Glutamatergic neuron (in vitro differentiated cells): ENCODE measurements at places on chromosomes 1 and 21.

DNA sequence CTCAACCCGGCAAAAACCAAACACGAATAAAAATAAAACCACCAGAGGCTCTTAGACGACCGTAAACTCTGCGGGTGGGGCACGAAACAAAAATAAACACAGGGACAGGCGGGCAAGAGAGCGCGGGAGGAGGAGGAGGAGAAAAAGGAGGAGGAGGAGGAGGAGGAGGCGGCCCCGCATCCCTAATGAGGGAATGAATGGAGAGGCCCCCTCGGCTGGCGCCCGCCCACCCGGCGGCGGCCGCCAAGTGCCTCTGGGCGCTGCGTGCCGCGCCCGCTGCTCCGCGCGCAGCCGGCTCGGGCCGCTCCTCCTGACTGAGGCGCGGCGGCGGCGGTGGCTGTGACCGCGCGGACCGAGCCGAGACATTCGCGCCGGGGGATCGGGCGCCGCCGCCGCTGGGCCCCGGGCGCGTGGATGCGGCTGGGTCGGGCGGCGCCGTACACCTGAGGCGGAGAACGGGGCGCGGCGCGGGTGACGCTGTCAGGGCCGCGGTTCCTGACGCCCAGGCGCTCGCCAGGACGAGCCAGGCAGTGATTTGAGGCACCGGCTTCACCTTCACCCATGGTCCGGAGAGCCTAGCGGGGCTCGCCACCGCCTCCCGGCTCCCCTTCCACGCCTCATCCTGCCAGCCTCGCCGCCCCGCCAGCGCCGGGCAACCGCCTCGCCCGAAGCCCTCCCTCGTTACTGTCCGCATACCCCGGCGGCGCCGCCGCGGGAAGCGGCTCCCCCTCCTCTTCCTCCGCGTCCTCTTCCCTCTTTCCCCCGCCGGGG lies at the start of gene MARK1:
TSS of gene MARK1 (plus strand) at position 229 of the 771 bp plus-strand sequence. CDS start 687 bp downstream, outside the sequence.
- DNase-seq = peak; percentile 78

- DNase-seq = no peak
Observed at GRCh38 chr1:152137215-152137614, 21.8 kb downstream of the RPTN start.

DNA sequence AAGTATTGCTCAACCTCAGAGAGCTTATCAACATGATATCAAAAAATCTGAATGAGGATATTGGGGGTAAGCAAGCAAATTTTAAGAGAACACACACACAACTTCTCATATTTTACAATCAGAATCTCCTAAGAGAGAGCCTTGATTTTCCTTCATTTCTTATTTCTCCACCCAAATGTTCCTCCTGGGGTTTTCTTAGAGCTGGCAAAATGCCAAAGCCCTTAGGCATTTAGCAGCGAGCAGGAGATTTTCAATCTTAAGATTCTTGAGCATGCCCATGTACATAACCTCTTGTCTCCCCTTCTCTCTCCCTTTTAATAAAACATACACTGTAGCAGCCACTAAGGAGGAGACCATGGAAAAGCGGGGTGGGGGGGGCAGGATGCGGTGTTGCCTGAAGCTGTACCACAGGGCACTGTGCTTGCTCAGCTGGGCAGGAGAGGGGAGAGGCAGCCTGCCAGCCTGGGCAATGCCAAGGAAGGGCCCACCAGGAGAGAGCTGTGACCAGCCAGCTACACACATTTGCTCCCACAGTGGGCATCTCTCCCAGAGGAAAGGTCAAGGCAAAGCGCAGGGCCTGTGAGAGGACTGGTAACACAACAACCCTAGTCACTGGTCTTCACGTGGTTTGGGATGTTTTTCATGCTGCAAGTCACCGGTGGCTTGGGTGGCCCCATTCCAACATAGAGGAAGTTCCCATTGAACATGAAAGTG lies 4.3 kb downstream of the BRINP2 start:
- no peak for DNase-seq

DNA sequence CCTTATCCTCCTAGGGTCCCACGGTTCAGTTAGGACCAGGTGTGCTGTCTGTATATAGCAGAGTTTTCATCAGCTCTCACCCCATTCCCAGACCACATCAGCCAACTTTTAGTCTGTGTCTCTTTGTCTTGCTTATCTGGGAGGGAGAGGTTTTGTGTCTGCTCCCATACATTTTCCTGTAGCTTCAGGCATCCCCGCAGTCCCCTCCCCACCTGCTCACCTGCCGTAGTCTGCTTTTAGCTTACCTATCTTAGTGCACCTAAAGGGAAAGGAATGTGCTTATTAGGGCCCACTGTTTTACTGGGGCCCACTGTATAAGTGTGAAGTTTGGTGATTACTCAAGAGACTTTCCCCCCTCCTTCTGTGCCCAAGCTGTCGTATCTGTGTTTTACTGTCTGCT lies 225.1 kb downstream of the PLA2G4A start:
- no peak for DNase-seq

DNA sequence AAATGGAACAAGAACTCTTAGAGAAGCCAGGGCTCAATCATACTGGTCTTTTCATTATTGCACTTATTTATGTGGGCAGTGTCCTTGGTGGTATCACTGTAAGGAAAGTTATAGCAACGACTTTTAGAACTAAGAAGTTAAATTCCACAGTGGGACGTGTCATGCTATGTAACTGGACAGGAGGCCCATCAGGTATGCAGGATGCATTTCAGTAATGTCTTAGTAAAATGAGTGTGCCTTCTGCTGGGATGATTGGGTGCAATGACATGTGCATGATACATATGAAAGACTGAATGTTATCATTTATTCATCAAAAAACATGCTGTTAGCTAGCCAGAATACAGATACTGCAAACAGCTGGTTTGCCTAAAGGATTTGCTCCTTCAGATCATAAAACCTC lies 6.9 kb upstream of the ATP1B1 start:
- DNase-seq = no peak

- no peak for DNase-seq
Observed at GRCh38 chr21:41655259-41655658, 111.6 kb downstream of the RIPK4 start.

DNA sequence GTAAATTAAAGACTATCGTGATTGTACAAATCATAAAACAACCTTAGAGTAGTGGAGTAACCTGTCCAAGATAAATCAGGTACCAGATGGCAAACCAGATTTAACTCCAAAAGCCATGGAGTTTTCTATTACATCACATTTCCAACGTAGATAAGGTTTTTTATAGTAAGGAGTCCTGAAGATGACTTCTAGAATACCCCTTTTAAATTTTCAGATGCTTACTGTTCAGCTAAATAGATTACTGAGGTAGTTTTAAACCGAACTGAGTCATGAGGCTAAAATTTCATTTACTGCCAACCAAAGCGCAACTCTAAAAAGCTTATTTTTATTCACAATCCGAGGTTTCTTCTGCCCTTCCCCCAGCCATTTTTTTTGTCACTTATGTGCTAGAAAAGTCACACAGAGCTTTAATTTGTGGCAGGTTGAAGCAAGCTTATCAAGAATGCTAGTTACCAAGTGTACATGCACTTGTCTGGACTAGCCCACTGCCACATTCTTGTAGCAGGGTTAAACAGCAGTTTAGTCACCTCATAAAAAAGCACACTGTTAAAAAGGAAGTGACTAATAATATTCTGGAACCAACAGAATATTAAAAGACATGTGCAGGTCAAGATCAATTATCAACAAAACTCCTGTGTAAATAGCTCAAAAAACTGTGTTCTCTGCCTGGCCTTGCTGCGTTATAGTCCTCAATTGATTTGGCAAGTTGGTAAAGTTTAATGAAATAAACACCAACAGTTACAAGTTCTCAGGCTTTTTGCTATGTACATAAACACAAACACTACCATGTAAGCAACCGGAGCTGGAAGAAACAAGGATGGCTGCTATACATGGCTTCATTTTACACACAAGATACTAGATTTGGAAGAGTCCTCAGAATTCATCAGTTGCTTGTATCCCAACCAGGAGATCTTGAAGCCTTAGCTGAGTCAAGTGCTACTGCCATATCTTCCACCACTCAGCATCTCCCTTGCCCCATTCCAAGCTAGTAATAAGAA lies 180.3 kb upstream of the DMRTA2 start:
- no peak for DNase-seq

GRCh38 chr1:116411784-116412479 lies 38.9 kb downstream of the ATP1A1 start:
- DNase-seq = no peak

- DNase-seq = no peak
Observed at GRCh38 chr1:21623410-21623961, 45.7 kb downstream of the RAP1GAP start.

DNA sequence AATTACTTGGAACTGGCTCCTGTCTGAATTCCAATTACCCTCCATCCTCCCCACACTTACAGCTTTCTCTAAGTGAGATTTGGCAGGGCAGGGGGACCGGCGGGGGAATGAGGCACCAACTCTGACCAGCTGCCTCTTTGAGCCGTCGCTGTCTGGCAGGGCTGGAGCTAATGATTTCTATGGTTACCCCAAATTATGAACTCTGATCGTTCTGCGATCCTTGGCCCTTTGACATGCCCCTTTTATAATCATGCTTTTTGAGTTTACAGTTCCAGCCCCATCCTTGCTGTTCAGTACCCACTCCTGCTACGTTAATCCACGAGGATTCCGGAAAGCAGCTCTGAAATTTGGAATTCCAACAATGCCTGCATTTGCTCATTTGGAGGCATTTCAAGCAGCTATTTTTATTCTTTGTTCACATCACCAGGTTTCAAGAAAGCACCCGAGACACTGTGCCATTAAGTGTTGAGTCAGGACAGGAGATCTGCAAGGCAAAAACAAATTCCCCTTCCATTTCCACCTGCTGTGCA lies 54.6 kb upstream of the LBR start:
- DNase-seq = no peak

DNA sequence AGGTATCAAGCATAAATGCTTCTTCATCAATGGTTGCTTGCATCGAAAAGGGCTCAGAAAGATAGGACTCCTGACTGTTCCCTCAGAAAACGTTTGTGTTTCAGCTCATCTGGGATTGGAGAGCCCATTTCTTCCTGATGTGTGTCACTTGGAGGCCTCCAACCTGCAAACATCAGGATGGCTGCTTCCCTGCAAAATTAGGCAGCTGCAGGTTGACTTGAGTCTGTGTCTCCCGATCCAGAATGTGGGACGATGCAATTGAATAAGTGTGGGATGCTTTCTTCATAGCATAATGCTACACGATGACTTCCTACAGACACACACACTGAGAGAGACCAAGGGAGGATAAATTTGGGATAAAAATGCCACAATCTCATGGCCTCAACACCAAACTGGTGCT lies 42.2 kb downstream of the OLIG1 start:
- DNase-seq = no peak

GRCh38 chr1:41823471-41823870 lies 95.3 kb downstream of the HIVEP3 start:
- DNase-seq = peak; percentile 28

DNA sequence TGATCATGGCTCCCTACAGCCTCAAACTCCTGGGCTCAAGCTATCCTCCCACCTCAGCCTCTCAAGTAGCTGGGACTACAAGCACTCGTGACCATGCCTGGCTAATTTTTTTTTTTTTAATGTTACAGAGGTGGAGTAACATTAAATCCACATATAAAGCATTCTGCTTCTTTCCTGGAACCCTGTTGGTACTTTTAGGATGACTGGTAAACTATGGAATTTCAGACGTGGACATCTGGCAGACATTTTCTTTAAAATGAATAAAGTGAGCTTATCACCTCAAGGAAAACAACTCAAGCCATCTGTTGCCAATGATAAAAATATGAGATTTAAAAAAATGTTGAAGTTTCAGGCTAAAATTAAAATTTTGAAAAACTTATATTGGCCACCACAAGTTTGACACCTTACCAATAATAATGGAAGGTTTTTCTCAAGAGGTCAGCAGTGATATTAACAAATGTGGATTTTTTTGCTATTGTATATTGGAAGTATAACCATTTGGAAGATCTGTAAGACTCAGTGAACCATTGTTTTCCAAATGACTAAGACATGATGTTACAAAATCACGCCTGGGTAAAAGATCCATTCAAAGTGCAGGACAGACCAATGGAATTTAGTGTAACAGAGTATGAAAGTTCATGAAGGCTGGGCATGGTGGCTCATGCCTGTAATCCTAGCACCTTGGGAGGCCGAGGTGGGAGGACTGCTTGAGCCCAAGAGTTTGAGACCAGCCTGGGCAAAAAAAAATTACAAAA lies 52.7 kb upstream of the EIF4G3 start:
- DNase-seq = no peak

- DNase-seq = no peak
Observed at GRCh38 chr1:159932296-159933285, 7.3 kb upstream of the TAGLN2 start.

- DNase-seq = no peak
Observed at GRCh38 chr1:13725714-13726175, 25.8 kb downstream of the PRDM2 start.

- DNase-seq = no peak
Observed at GRCh38 chr1:97938285-97938642, 17.4 kb upstream of the DPYD start.

DNA sequence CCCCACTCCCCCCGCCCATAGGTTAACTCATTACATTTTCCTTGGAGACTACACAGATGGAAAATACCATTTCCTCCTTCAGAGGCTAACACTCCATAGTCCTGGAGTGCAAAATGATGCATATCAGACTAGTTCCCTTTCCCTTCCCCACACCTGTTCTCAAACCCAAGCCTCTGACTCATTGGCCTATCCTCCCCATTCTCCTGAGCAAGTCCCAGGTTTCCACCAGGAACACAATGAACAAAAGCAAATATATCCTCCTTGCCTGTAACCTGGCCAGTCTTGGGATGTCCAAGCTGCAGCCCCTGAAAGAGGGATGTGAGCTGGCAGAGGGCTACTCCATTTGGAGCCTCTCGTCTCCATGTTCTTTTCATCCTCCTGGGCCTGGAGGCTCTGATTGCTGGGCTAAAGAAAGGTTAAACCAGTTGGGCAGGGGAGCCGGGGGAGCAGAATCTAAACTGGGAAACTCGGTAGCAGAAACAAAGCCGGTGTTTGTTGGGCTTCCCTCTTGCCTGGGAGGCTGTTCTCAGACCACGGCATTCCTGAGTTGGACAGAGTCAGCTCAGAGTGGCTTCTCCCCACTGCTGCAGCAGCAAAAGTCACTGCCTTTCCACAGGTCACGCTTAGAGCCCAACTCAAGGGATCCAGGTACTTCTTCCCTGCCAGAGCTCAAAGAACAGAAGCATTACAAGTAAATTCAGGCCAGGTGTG lies 13.9 kb downstream of the SSR2 start:
- no peak for DNase-seq

DNA sequence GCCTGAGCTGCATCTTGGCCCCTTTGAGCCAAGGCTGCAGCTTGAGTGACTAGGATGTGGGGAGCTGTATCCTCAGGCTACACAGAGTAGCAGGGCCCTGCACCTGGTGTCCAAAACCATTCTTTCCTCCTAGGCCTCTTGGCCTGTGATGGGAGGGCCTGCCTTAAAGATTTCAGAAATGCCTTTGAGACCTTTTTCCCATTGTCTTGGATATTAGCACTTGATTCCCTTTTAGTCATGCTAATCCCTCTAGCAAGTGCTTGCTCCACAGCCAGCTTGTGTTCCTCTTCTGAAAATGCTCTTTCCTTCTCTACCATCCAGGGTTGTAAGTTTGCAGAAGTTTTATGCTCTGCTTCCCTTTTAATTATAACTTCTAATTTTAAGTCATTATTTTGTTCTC lies 21.7 kb upstream of the KIRREL1 start:
- no peak for DNase-seq
